ENCODE measurements at places on chromosomes 5 and 9. TPM values are rescaled to one million over a fixed set of nuclear protein-coding genes. Genes with fewer than 3 reads are reported as not detected.
A peak's percentile ranks its signal among the peaks of the same experiment; 100 is the strongest.

Gene ANKHD1
- total RNA-seq = 53.6 TPM

Gene EDIL3
- total RNA-seq = 38.2 TPM

- DNase-seq = no peak
These were observed 82.8 kb downstream of the SLIT3 start for GRCh38 chr5:169218176-169218575.

- DNase-seq = no peak
These were observed 134.6 kb downstream of the DNAH5 start for GRCh38 chr5:13809921-13810320.

DNA sequence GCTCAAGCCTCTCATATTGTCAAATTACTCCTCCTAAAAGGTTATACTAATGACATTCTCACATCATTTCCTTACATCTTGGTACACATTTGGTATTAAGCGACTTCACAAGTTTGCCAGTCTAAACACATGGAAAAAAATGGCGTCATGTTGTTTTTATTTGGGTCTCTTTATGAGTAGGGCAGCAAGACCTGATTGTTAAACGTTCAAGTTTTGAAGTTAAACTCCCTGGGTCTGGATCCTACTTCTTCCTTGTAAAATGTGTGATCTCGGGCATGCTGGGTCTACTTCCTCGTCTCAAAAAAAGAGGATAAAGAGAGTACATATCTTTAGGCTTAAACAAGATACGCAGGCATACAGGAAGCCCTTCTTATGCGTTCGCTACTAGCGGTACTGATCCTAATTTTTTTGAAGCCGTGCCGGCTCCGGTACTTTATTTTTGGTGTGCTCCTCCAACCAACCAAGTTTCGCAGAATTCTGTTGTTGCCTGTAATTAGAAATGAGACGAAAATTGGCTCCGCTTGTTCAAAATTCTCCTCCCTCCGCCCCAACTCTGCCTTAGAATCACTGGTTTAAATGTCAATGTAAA, 596 bp upstream of the CDC37L1 start:
- DNase-seq = no peak

GRCh38 chr9:101689039-101689438, 49.4 kb downstream of the GRIN3A start:
- no peak for DNase-seq

GRCh38 chr5:10634562-10634961, 70.7 kb downstream of the ANKRD33B start:
- no peak for DNase-seq

DNA sequence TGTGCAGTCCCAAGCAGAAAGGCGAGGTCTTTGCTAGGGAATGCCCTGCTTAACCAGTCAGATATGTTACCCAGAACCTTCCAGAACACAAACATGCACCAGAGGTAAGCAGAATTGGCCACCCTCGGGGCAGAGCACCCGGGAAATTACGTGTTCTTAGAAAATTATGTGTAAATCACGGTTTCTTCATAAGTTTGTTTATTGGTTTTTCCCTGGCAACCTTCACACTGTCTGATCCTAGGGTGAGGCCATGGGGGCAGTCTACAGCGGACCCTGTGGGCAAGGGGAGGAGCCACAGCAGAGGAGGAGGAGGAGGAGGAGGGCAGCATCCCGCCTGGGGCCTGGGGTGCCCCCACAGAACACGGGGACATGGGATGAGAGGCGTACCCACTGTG, 31.4 kb downstream of the RXRA start:
- DNase-seq = no peak

DNA sequence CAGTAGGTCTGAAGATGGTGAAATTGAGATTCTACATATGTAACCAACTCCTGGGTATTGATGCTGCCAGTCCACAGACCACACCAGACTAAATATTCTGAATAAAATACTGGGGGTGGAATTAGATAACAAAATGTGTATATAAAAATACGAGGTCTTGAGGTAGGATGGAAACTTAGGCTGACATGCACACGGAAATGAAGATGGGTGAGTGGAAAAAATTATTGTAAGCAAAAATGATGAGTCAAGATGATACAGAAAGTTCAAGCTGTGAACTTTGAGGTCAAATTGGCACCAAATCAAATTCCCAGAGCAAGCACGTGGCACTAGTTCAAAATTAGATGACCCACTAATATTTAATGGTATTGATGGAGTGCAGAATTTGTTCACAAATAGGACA, 713.4 kb upstream of the ACO1 start:
- DNase-seq = no peak

DNA sequence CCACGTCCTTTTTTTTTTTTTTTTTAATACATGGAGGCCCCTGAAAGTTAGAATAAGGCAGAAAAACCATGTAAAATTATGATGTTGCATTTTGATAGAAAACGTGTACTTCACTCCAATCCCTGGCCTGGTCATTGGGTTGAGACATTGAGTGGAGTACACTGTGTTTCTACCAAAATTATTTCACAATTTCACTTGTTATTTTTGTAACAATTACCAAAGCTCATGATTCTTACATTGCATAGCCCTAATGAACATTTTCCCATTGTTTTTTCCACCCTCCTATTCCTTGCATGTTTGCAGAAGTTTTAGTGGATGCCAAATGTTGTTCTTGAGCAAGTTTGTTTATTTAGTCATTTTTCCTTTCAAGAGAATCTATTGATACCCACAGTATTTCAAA, 21.9 kb downstream of the MAMDC2 start:
- DNase-seq = no peak

DNA sequence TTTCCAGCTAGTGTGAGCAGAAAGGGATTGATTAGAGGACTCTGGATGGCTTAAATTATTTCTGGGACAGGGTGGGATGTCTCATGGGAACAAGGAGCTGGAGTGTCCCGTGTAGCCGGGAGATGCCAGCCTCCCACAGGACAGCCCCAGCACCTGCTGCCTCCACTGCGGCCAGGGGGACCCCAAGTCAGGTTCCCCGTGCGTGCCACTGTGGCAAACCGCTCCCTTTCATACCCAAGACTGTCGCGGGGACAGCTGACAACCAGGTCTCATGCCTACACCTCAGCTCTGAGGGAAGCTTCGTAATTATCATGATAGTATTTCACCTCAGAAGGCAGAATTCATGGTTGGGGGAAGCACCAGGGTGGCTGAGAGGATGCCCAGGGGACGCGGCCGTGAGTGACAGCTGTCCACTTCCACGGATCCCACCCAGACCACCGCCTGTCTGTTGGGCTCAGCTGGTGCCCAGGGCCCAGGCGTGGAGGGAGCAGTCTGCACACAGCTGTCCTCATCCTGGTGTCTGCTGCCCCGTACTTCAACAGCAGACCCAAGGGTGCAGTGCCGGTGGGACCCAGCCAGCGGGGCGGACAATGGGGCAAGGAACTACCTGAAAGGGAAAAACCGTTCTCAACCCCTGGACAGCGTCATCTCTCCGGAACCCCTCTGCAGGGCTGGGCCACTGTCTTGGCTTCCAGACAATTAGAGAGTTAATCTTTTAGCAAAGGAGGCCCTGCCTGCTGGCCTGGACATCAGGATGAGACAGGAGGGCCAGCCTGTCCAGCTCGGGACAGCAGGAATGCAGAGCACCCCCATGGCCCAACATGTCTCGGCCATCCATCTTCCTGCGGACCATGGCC, 166.9 kb downstream of the OLFM1 start:
- DNase-seq = peak; percentile 16
